ENCODE measurements at places on chromosomes 6 and 20.

DNA sequence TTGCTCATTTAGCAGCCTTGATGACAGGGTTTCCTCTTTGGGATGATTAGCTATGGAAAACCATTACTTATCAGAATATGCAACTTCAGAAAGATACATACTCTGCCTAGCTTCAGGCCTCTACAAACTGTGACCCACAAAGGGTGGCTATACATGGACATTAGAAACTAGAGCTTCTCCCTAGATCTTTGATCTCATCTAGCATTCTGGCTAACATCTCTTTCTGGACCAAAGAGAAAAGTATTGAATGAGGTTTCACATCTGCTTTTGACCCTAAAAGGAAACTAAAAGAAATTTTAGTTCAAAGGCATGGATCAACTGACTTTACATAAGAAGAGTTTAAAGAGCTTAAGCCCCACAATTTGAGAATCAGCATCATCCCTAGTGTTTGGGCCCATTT, 12.4 kb upstream of the HMGN3 start:
- no peak for DNase-seq

GRCh38 chr6:160319246-160319645, 28.9 kb upstream of the SLC22A3 start:
- no peak for DNase-seq

- no peak for DNase-seq
Observed at GRCh38 chr6:86010915-86011786, 368.5 kb upstream of the SYNCRIP start.

- no peak for DNase-seq
Observed at GRCh38 chr20:17636523-17637412, 45.3 kb downstream of the RRBP1 start.

DNA sequence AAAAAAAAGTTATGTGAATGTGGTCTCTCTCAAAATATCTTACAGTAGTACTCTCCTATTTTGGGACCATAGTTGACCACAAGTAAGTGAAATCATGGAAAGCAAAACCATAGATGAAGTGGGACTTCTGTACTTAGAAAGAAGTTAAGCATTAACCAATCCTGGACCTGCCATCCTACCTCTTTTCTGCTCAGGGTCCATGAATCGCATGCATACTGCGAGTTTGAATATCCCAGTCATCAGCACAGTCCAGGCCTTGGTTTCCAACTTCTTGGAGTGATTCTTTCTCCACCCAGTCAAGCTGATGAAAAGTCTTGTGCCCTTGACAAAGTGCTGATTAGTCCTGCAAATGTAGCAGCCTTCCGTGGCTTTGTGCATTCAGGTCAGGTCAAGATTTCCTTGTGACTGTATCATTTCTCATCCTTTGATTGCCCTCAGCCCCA, 46.0 kb downstream of the RNF217 start:
- DNase-seq: no peak

GRCh38 chr6:135221042-135221441, 39.9 kb downstream of the MYB start:
- DNase-seq: no peak

- DNase-seq: peak; percentile 7
Observed at GRCh38 chr20:7850775-7851490, 89.3 kb downstream of the HAO1 start.

DNA sequence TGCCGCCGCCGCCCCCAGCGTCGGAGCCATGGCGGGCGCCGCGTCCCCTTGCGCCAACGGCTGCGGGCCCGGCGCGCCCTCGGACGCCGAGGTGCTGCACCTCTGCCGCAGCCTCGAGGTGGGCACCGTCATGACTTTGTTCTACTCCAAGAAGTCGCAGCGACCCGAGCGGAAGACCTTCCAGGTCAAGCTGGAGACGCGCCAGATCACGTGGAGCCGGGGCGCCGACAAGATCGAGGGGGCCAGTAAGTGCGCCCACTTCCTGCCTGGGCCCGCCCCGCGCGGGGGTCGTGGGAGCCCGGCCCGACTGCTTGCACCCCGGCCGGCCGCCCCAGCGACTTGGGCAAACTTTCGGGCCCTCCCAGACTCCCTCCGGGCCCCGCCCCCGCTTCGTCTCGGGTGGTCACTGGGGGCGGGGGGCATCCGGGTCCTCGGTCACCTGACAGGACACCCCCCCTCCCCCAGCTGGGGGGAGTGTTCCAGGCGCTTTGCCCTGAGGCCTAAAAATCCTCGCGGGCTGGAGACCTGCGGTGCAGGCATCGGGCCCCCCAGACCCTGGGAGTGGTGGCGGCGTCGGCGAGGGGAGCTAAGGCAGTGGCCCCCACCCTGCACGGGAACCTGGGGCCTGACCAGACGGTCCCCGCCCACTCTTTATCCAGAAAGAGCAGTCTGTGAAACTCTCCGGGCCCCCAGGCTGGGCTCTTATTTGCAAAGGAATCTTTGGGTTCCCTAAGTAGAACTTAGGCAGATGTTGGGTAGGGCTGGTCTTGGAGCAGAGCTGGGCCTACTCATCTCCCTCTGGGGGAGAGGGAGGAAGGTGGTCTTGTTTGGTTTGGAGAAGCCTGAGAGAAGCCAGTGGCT, 501 bp downstream of the PLCG1 start:
- peak; percentile 37 for DNase-seq

- DNase-seq: no peak
Observed at GRCh38 chr6:32983964-32984621, 15.7 kb downstream of the BRD2 start.

- DNase-seq: no peak
Observed at GRCh38 chr20:3121271-3121911, 36.9 kb upstream of the AVP start.

DNA sequence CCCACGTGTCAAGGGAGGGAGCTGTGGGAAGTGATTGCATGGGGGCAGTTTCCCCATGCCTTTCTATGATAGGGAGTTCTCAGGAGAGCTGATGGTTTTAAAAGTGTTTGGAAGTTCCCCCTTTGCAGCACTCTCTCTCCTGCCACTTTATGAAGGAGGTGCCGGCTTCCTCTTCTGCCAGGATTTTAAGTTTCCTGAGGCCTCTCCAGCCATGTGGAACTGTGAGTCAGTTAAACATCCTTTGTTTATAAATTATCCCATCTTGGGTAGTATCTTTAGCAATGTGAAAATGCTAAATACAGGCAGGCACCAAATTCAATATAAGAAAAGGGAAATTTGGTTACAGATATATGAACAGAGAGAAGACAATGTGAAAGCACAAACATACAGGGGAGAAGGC, 96.4 kb upstream of the EPHA7 start:
- no peak for DNase-seq

- no peak for DNase-seq
Observed at GRCh38 chr6:21664314-21665109, 71.0 kb downstream of the SOX4 start.
